ENCODE measurements at places on chromosomes 3 and 15.

DNA sequence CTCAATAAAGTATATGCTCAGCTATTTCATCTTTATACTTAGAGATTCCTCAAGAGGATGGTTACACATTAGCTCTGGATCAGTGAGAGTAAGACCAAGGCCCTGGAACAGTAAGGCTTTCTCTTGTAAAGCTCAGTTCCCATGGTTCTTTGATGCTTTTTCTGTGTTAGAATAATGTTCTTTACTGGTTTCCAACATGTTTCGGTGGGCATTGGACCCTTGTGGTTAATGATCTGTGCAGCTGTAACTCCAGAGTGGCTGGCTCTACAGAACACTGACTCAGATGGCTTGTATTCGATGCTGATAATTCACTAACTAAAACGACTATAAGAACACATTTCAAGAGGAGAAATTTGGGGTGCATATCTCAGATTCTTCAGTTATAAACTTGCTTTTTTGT, 114.7 kb downstream of the AKAP13 start:
- no peak for DNase-seq

GRCh38 chr3:134369231-134369741, 5.0 kb downstream of the AMOTL2 start:
- no peak for DNase-seq

GRCh38 chr15:26051761-26052675, 188.9 kb upstream of the ATP10A start:
- no peak for DNase-seq

DNA sequence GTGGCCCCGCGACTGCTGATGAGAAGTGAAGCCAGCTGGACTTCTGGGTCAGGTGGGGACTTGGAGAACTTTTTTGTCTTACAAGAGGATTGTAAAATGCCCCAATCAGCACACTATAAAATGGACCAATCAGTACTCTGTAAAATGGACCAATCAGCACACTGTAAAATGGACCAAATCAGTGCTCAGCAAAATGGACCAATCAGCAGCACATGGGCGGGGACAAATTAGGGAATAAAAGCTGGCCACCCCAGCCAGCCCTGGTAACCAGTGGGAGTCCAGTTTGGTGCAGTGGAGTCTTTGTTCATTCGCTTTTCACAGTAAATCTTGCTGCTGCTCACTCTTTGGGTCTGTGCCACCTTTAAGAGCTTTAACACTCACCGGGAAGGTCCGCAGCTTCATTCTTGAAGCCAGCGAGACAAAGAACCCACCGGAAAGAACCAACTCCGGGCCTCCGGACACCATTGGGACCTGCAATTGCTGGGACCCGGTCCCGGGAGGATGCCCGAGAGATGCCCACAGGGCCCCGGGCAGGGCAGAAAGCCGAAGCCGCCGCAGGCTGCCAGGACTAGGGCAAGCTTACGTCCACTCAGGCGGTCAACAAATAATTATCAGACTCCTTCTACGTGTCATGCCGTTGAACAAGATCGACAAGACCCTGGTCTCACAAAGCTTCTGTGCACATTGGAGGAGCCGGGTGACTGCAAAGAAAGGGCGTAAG, 8.3 kb upstream of the NR2E3 start:
- no peak for DNase-seq

DNA sequence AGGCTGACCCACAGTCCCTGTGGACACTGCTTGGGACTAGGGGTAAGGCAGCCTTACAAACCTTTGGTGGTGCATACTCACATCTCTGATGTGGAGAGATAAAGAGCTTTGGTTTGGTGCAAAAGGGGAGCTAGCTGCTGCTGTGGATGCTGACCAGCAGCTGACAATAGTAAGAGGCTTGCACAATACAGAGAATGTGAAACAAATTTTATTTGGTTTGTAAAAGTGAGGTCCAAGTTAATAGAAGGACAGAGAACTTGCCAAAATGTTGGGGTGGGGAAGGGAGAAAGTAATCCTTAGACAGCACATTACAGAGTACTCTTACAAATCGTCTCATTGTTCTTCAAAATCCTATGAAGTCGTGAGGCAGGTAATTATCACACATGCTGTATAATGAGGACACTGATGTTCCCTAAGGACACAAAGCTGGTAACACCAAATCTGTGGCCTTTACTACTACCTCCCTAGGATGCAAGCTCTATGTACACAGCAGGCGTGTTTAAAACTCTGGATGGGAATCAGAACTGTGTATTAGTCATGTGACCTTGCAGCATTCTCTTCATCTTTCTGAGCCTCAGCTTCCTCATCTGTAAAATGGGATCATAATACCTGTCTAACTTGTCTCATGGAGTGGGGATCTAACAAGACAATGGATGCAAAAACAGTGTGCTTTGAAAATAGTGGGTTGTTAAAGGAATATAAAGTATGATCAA, 21.6 kb downstream of the ARHGAP31 start:
- DNase-seq, result no peak

DNA sequence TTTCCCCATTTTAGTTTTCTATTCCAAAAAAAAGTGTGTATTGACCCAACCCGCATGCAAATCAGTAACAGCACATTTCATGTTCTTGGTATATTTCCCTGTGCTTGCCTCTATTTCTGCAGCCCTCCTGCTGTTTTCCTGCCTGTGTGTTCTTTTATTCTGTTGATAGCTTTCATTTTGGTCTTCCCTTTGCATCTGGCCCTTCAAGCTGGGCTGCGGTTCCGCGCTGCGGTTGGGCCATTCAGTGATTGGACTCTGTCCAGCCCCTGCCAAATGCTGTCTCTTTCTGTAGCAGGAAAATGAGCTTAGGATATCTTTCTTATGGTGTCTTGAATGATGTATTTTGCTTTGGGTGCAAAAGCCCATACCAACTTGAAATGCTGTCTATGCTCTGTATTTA, 49.9 kb downstream of the ZNF621 start:
- peak; percentile 49 for DNase-seq

GRCh38 chr15:94912760-94913159, 681.4 kb downstream of the MCTP2 start:
- DNase-seq, result no peak

DNA sequence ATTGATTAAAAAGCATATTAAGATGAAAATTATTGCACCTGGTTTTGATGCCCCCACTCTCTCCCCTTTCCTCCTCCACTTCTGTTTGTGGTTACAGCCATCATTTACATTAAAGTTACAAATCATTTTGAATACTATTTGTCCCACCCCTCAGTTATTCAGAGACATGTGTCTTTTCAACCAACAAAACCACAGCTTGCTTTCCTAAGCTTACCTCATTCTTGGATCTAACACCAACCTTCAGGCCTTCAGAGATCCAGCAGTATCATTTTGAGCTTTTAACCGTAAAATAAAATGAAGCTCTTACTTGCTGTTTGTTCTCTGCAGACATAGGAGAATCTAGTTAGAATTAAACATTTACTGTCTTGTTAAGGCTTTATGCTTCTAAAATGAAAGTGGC, 4.7 kb downstream of the PXYLP1 start:
- no peak for DNase-seq

DNA sequence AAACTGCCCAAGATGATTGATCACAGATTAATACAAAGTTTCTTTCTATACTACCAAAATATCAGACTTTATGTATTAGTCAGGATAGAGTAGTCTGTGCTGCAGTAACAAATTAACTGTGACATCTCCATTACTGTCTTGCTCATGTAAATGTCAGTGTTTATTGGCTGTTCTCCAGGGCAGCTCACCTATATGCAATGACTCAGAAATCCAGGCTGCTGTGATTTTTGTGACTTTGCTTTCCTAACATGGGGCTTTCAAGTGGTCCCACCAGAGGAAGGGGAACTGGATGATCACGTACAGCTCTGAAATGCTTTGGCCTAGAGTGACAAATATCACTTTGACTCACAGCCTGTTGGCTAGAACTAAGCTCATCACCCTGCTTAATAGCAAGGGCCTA, 12.9 kb downstream of the PLS1 start:
- no peak for DNase-seq

DNA sequence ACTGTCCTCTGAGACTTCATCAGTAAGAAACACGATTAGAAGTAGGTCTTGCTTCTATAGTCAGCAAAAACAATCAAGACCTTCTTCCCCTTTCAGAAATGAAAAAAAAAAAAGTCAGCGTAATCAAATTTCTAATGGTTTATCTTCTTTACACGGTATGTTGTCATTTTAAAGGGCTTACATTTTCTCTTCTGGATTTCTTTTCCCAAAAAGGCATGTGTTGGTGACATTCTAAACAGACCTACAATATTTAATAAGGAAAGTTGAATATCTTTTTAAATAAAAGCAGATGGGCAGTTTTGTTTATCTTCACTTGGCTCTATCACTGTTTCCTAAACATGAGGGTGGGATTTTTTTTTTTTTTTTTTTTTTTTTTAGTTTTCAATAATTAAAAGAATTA, 197.3 kb upstream of the ADAMTS9 start:
- DNase-seq, result no peak

DNA sequence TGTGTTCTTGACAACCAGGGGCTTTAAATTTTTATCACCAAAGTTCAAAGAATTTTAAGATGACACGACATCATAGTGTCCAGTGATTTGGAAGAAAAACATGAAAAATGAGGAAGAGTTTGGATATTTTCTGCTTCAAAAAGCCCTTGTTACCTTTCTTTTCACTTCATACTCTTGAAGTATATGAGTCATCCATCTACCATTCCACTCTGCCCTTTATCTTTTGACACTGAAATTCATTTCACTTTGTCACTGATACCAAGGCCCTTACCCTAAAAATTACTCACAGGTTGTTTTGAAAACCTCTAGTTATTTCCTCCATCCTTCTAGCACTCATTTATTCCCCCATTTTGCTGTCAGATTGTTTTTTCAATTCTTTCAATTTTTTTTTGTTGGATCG, 42.7 kb downstream of the OR5H15 start:
- no peak for DNase-seq

GRCh38 chr3:112143251-112143650, 10.2 kb upstream of the GCSAM start:
- no peak for DNase-seq

- DNase-seq, result no peak
Measured at GRCh38 chr3:67123914-67124313, 125.8 kb downstream of the KBTBD8 start.

- no peak for DNase-seq
Measured at GRCh38 chr3:99013077-99013476, 111.6 kb upstream of the DCBLD2 start.

- DNase-seq, result no peak
Measured at GRCh38 chr3:46406443-46406787, 451 bp downstream of the CCR5AS start.

DNA sequence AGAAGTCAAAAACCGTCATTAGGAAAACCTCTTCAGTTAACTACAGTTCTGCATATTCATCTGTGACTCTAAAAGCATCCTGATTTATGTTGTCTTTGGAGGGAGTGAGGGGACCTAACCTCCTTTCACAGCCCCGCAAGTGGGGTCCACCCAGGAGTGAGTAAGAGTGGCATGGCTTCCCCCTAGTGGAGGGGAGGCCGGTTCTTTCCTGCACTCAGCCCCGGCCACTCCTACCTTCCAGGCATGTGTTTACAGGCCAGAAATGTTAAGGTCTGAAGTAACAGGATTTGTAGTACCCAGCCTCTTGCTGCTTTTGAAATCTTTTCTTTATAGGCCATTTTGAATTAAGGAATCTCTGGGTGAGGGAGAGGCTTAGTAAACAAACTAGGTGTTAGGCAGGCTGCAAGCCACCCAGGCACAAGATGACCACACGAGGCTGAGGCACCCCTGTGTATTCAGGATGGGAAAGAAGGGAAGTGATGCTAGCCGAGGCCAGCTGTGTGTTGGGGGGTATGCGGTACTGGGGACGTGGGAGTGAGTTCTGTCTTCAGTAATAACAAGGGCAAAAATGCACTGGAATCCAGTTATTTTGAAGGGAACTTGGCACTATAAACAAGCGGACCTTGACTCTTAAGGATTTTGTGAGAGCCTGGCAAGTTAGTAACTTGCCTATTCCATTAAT, 50.5 kb downstream of the CTDSPL start:
- no peak for DNase-seq

- no peak for DNase-seq
Measured at GRCh38 chr3:37718632-37719031, 143.0 kb upstream of the CTDSPL start.

GRCh38 chr3:138774529-138775253, 60.0 kb downstream of the PIK3CB start:
- DNase-seq, result peak; percentile 78

- no peak for DNase-seq
Measured at GRCh38 chr3:100198579-100199269, 62.1 kb upstream of the TBC1D23 start.

GRCh38 chr3:183317886-183318865, 65.1 kb downstream of the B3GNT5 start:
- no peak for DNase-seq

DNA sequence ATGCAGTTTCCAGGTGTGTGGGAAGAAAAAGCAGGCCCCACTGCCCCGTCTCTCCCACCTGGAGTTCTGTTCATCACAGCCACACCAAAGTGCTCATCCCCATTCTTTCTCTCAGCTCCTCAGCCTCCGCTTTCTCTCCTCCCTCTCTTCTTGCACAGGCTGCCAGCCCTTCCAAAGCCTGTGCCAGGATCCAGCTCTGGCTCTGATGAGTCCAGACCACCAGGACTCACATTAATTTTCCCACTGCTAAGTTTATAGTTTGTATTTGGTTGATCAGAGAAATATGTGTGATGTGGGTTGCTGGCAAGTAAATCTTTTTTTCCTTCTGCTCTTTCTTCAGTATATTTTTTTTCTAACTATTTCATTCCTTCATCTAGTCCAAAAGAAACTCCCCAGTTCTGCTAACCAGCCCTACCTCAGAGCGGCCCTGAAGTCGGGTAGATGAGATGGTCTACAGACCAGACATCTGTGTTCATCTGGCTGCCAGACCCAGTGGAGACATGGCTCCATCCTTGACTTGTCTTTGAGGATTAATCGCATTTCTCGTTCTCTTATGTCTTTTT, 49.8 kb downstream of the BOC start:
- DNase-seq, result no peak

DNA sequence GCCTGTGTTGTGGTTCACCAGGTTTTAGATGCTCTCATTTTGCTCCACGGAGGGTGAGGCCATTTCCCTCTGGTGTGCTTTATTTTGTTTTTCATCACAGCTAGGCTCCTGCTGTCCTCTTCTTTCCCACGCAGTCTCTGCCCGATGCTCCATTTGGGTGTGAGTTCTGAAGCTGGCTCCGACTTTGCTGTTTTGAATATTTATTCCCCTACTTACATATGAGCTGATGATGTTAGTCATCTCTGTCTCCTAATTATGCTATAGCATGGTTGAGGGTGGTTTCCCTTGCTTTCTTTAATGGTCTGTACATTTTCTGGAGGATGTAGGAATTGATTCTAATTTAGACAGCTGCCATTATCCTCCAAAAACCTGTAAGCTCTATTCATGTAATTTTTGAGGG, 168.1 kb upstream of the MYRIP start:
- peak; percentile 11 for DNase-seq

DNA sequence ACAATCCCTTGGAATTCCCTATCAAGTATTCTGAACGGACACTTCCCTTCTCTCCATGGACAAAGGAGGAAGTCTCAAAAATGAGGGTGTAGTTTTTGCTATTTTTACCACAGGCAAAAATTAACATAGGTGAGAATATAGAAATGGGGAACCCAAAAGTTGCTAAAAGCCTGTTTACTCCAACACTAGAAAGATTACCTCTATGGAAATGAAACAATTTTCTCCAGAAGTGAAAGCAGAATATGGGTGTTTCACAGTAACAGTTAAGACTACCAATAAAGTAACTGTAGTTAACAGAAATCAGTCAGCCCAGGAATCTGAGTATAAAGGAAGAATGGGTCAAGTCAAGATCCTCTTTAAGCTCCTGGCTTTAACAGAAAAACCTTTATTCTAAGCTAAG, 9.3 kb downstream of the TRA2B start:
- no peak for DNase-seq

Data from occipital lobe (tissue), 3 donors.